ENCODE measurements at places on chromosomes 4 and X. TPM values are rescaled to one million over a fixed set of nuclear protein-coding genes. Genes with fewer than 3 reads are reported as not detected.

DNA sequence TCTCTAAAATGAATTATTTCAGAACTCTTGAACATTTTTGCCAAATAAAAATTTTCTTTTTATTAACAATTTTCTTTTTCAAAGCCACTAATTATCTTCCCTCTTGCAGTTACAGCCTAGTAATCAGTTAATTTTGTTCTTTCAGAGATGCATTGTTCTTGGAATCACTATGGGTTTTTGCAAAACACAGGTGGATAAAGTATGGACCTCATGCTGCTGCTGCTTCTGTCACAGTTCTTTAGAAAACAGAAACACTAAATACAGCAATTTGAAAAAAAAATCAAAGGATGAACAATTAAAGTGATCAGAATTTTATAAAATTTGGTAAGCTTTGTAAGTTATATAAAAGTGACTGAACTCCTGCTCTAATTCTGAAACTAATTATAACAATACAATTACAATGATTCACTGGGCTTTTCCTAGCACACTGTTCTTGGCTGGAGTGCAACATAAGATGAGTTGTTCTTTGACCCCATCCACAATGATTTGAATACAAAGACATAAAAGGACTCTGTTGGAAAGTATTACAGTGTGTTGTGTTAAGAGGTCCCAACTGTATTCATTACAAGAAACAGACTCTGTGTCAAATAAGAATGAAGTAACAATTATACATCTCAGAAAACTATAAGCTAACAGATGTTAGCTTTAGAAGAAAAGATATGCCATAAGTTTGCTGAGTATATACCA, 59.4 kb upstream of the GK2 start:
- no peak overlapping the region for H3K4me3 ChIP-seq
- H3K4me1 ChIP-seq = no peaks in the 10 kb centered on the region
- H3K36me3 ChIP-seq = no peaks in the 10 kb centered on the region
- no peaks in the 10 kb centered on the region for H3K27me3 ChIP-seq
- no peak overlapping the region for H3K27ac ChIP-seq

GRCh38 chr4:183284965-183285364, 35.1 kb downstream of the CLDN22 start:
- H3K4me1 ChIP-seq = no peaks in the 10 kb centered on the region
- no peak overlapping the region for H3K4me3 ChIP-seq
- no peaks in the 10 kb centered on the region for H3K36me3 ChIP-seq
- H3K27ac ChIP-seq = no peak overlapping the region
- DNase-seq = no peak

Gene GK
- 12.0 TPM for total RNA-seq

DNA sequence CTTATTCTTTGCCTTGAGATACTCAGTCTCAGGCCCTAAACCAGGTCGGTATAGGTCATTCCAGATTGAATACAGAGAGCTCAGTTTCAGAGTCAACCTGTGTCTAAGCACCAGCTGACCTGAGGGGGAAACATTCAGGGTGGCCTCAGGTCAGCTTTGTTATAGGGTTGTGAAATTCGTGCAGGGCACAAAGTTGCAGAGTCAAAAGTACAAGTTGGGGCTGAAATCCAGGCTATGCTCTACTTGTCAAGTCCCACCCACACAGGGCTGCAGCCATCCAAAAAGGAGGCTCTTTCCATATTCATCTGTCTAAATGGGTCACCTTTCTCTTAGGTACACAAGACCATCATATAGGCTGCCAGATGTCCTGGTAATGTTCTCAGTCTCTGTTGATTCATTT, 89.7 kb downstream of the ITIH6 start:
- no peak for DNase-seq
- no peak overlapping the region for H3K27ac ChIP-seq
- H3K36me3 ChIP-seq = no peaks in the 10 kb centered on the region
- peaks cover 8% of the 10 kb centered on the region for H3K27me3 ChIP-seq

Gene APELA
- not detected for total RNA-seq

DNA sequence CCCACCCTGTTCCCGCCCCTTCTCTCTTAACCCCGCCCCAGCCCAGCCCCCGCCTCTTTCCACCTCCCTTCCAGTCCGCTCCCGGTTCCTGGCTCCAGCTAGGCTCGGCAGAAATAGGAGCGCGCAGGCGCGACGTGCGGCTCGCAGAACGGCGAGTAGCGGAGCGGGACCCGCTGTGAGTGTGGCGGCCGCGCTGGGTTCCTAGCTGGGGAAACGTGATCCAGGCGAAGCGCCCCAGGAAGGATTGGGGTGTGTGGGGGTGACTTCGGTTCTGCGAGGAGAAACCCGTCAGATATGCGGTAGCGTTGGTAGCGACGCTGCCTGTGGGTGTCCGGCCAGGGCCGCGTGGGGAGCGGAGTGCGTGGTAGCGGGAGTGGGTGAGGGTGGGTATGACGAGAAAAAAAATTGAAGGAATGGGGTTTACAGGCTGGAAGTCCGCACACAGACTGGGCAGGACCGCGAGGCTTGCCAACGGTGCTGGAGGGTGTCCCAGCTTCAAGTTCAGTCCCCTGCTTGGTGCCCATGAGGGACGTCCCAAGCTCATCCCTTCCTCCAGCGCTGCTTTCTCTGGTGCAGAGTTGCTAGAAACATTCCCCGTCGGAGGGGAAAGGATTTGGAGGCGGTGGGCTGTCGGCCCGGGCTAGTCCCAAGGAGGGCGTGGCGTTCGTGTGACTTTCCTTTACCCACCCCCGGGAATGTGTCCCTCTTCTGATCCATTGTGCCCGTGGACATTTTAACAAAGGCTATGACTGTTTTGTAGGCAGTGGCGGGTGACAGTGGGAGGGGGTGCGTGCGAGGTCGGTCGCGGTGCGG, at the start of gene PRRG1:
TSS of gene PRRG1 (plus strand) at position 144 of the 813 bp plus-strand sequence. CDS start 56,886 bp downstream, outside the sequence.
- H3K27ac ChIP-seq = no peak within 1 kb of the TSS
- no peak for DNase-seq
- no peaks in the 10 kb centered on the region for H3K36me3 ChIP-seq
- no peak within 1 kb of the TSS for H3K4me3 ChIP-seq
- peaks cover 2% of the 10 kb centered on the region for H3K4me1 ChIP-seq
- H3K27me3 ChIP-seq = peaks cover 18% of the 10 kb centered on the region

Gene CWH43
- not detected for total RNA-seq

- no peak overlapping the region for H3K4me3 ChIP-seq
- no peaks in the 10 kb centered on the region for H3K4me1 ChIP-seq
- peaks cover 20% of the 10 kb centered on the region for H3K27me3 ChIP-seq
Observed at GRCh38 chr4:151173871-151174270, 74.4 kb downstream of the RPS3A start.

- no peaks in the 10 kb centered on the region for H3K36me3 ChIP-seq
- no peak for DNase-seq
- no peak overlapping the region for H3K4me3 ChIP-seq
- H3K27me3 ChIP-seq = peaks cover 3% of the 10 kb centered on the region
- no peak overlapping the region for H3K27ac ChIP-seq
Observed at GRCh38 chr4:159173886-159174285, 71.0 kb downstream of the RAPGEF2 start.

Gene RS1
- total RNA-seq = not detected

GRCh38 chr4:130029442-130029841, 933.5 kb downstream of the C4orf33 start:
- H3K4me3 ChIP-seq = no peak overlapping the region
- no peak overlapping the region for H3K27ac ChIP-seq
- DNase-seq = no peak
- H3K4me1 ChIP-seq = no peaks in the 10 kb centered on the region
- H3K36me3 ChIP-seq = no peaks in the 10 kb centered on the region
- no peaks in the 10 kb centered on the region for H3K27me3 ChIP-seq

Gene HMX1
- not detected for total RNA-seq

- no peak overlapping the region for H3K4me3 ChIP-seq
- H3K36me3 ChIP-seq = no peaks in the 10 kb centered on the region
- no peak for DNase-seq
- no peaks in the 10 kb centered on the region for H3K4me1 ChIP-seq
- no peaks in the 10 kb centered on the region for H3K27me3 ChIP-seq
Observed at GRCh38 chr4:16864199-16864598, 34.2 kb downstream of the LDB2 start.

GRCh38 chrX:51876441-51876840, 17.0 kb upstream of the MAGED1 start:
- H3K27ac ChIP-seq = no peak overlapping the region
- H3K36me3 ChIP-seq = peaks cover 2% of the 10 kb centered on the region
- DNase-seq = no peak
- no peaks in the 10 kb centered on the region for H3K4me1 ChIP-seq
- no peak overlapping the region for H3K4me3 ChIP-seq

GRCh38 chr4:158912390-158912789, 143.6 kb downstream of the FNIP2 start:
- no peak for DNase-seq
- H3K27me3 ChIP-seq = no peaks in the 10 kb centered on the region
- no peak overlapping the region for H3K4me3 ChIP-seq
